HL-60 (cell line): ENCODE measurements at places on chromosomes 11 and 22.
A peak's percentile ranks its signal among the peaks of the same experiment; 100 is the strongest.

DNA sequence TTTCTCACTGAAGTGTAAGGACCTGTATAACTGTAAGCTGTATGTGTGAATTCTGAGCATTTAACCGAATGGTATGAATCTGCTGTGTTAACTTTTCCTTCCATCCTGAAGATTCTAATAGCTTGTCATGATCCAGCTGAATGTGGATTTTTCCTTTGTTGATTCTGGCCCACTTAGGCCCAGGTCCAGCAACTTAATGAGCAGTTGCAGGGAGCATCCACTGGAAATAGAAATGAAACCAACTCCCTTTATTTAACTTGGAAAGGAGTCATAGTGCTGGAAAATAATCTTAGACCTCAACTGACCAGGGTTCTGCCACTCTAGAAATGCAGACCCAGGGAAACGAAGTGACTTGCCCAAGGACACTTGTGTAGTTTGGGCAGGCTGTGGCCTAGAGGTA, 142.3 kb upstream of the MTNR1B start:
- DNase-seq: no peak

- DNase-seq: peak; percentile 90
Measured at GRCh38 chr22:42562279-42562678, 8.5 kb downstream of the SERHL2 start.

- DNase-seq: no peak
Measured at GRCh38 chr22:27603111-27603799, 198.3 kb downstream of the MN1 start.

DNA sequence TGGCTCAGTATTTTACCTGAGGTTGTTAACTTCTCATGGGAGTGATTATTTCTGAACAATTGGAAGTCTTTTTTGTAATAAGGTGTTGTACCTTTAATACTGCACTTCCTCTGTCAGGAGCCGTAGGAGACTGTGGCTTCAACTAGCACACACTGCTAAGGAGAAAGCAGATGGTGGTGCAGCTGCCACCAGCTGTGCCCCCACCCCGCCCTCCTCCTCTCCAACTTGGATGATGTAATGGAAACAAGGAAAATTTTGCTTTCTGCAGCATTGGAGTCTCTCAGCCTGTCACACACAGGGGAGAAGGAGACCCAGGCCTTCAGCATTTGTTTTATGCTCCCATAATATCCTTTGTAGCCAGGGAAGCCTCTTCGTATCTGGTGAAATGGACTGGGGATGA, 91.2 kb downstream of the TEAD1 start:
- no peak for DNase-seq

- no peak for DNase-seq
Measured at GRCh38 chr11:40037005-40037404, 1422.4 kb downstream of the LRRC4C start.
